Glomerular endothelial cell (primary cell): ENCODE measurements at places on chromosomes 7 and 10. TPM values are rescaled to one million over a fixed set of nuclear protein-coding genes. Genes with fewer than 3 reads are reported as not detected.

DNA sequence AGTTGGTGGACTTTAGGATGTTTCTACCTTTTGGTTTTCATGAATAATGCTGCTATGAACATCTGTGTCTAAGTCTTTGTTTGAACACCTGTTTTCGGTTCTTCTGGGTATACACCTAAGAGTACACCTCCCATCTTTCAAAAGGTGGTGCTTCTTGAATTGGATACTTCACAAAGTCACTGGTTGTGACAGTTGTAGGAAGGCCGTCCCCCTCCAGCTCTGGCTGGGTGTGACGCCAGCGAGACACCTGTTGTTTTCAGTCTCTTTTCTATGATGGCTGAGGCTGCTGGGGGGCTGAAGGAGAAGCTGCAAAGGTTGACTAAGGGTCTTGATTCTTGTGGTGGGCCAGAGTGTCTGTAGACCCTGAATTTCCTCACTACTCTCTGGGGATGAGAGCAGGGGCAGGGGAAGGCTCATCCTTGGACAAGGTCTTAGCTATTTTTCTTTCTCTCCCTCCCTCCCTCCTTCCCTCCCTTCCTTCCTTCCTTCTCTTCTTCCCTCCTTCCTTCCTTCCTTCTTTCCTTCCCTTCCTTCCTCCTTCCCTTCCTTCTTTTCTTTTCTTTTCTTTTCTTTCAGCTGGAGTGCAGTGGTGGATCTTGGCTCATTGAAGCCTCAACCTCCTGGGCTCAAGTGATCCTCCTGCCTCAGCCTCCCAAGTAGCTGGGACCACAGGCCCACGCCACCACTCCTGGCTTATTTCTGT, 5.6 kb downstream of the NEURL1 start:
- DNase-seq, result no peak

DNA sequence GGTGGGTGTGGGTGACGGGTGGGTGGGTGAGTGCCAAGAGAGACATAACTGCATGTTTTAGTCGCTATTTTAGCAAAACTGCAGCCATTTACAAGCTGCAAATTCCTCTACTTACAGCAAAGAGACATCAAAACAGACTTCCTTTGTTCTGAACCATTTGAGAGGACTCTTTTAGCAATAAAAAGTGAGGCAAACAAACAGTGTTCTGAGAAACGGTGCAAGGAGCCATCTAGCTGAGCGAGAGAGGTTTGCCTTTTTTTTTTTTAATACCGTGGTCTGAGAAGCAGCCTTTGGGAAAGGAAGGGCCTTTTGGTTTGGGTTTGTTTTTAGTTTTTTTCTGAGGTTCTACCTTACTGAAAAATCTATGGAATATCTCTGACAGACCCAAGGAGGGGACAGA, 62.9 kb downstream of the SCRN1 start:
- no peak for DNase-seq

DNA sequence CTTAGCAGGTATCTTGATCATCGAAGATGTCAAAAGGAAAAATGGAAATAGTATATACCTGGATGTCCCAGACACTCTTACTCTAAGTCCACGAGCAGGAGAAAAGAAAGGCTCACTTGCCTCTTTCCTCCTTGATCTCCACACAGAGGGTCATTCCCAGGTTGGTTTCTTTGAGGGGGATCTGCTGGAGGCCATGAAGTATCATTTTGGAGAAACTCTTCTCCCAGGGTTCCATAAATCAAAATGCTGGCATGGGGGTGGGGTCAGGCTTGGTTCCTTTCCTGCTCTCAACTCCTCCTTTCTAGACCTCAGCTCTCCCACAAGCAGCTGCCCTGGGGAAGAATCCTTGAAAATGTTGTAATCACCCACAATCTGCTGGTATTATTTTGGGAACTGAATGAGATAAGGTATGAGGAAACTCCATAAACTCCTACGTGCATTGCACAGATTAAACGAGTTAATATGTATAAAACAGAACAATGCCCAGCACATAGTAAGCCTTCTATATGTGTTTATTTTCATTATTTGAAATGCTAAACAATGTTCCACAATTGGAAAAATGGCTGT, 54.4 kb downstream of the PRKCQ start:
- DNase-seq, result no peak

- no peak for DNase-seq
Measured at GRCh38 chr10:113297226-113297625, 255.6 kb upstream of the HABP2 start.

The ZNF107 gene
- 2.2 and 5.3 TPM in 2 replicates for total RNA-seq

The ENKUR gene
- total RNA-seq, result 1.5 TPM in 1 of 2 replicates, not detected in the other

The PRKCQ gene
- 1.8 and 1.9 TPM in 2 replicates for total RNA-seq

GRCh38 chr10:60032723-60033122, 126.4 kb upstream of the CCDC6 start:
- peak; percentile 9 for DNase-seq

The ELAPOR2 gene
- 35.9 and 61.3 TPM in 2 replicates for total RNA-seq
